Inflammatory macrophage treated with lipopolysaccharide for 1 hour (primary cell): ENCODE measurements at places on chromosomes 11 and 22.

DNA sequence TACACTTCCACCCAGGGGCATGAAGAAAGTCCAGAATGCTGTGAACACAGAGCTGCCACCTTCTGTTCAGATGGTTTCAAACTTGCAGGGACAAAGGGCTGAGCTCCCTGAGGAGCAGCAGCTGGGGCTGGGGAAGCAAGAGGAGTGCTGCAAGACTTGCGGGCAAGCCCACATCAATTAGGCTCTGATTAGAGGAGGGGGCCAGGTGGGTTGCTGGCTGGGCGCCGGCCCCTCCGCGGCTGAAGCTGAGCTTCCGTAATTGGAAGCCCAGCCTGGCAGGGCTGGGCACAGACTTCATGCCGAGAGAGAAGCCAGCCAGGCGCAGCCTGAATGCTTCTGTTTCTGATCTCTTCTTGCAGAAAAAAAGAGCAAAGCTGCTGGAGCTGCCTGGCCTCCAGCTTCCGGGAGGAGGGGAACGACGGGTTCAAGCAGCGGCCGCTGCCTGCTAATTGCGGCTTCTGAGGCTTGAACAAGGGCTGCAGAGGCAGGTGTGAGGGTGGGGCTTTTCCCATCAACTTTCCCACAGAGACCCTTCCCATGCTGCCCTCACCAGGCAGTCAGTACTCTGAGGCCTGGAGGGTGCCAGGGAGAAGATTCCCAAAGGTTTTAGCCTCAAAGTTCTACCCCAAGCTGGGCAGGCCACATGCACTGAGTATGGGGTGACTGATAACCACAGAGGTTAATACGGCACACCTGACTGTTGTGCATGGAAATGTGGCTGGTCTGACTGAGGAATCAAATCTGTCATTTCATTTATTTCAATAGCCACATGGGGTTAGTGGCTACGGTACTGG, 91.1 kb upstream of the LMO1 start:
- no peak for DNase-seq

GRCh38 chr11:116101902-116102301, 597.7 kb upstream of the CADM1 start:
- no peak for DNase-seq

DNA sequence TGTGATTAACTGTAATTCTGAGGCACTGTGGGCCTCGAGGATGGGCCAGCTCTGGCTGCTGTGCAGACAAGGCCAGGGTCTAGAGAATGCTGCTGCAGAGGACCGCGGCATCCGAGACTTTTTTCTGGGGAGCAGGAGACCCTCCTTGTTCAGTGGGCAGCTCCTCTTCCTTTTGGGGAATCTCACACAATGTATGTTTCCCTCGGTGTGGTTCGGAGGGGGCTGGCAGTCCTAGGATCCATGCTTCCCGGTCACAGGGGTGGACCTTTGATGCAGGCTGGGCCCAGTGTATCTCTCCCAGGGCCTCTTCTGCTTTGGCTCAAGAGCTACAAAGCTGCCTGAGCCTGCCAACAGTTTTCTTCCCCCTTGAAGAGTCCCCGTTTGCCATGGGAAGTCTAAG, 31.5 kb downstream of the MYEOV start:
- DNase-seq: no peak

DNA sequence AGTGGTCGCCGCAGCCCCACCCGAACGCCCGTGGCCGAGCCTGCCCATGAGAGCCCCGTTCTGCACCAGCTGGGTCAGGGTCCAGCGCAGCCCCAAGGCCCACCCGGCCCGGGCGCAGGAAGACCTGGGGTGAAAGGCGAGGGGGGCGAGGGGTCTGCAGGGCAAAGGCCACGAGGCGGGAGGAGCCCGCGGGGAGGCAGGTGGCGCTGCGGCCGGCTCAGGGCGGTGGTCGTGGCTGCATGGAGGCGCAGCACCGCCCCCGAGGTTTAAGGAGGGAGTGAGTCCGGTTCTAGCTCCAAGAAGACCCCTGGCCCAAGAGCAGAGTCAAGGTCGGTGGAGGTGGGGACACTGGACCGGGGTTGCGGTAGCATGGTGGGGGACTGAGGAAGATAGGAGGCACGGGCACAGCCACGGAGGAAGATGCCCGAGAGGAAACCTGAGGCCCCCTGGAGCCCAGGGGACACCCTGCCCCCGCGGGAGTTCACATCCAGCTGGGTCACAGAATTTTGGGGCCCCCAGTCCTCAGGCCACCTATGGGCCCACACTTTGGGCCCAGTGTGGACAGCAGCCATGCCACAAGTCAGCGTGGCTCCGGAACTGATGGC, 514 bp upstream of the HDAC10 start:
- no peak for DNase-seq

DNA sequence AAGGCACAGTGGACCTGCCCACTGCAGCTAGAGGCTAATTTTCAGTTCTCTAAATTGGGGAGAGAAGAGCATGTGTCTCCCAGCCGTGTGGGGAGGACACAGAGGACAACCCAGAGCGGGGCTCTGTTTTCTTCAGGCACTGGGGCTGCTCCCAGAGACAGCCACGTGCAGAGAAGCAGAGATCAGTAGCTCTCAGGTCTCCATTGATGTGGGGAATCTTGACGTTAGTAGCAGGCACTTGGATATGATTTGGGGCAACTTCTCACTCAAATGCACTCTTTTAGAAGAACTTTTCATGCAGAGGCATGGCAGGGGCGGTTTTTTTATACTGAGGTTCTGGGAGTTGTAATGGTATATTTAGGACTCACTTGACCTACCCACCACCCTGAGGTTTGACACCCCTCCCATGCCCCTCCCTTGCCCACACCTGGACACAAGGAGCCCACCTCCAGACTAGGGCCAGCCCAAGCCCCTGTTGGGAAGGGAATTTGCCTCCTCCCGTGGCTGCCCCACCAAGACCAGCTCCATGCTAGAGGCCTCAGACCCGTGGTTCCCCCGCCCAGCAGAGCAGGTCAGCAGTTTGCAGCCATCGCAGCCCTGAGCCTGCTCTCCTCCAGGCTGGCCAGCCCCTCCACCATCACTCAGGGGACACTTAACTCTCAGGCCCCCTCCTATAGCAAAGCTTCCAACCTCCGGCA, 94.2 kb upstream of the RTL6 start:
- no peak for DNase-seq
